CD4-positive, alpha-beta T cell treated with Interleukin-6 at 100 ng/mL for 8 hours (primary cell): ENCODE measurements at places on chromosomes 3 and 15.

DNA sequence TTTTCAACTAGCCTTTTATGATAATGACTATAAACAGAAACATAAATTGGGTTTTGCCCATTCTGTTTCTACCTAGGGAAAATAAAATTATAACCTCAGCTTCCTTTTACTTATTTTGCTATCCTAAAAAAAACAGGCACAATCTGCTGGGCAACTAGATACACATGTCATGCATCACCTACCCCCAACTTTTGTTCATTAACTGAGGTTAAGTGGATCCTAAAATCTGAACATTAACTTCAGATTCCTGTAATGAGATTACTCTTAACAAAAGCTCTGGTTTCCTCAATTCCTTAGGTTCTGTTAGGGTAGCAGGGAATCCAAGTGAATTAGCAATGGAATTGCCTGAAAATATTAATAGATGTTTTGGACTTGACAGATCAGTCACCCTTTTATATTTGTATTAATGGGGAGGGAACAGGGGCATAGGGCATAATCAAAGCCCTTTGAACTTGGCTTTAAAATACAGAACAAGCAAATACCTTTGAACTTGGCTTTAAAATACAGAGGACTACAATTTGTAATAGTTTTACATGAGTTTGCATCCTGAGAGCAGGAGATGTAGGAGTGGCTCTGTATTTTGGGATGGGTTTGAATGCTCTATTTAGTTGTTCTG lies 106.6 kb downstream of the FEZF2 start:
- no peak for DNase-seq

DNA sequence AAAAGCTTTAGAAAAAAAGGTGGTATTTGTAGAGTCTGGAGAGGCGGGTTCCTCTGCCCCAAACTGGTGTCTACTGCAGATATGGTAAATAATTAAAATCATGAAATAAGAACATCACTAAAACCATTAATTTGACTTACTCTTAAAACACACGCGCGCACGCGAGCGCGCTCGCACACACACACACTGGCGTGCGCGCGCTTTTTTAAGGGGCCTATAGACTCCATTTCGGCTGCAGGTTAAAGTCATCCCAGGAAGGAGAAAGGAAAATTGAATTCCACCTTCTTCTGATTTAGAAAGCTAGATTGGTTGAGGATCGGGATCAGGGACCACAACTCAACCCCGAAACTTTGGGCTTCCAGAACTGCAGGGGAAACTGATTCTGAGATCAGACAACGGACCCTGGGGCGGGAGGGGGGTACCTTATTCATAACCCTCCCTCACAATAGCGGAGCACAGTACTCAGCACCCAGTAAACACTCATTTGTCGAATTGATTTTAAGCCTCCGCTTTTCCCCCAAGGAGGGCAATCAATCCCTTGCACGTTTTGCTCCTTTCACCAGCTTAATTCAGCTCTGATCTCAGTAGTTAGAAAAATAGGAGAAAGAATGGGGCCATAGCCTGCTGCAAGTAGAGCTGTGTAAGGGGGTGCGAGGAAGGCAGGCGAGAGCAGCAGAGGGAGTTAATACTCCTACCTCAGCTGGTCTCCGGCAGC lies 509 bp upstream of the LRRC3B start:
- no peak for DNase-seq

DNA sequence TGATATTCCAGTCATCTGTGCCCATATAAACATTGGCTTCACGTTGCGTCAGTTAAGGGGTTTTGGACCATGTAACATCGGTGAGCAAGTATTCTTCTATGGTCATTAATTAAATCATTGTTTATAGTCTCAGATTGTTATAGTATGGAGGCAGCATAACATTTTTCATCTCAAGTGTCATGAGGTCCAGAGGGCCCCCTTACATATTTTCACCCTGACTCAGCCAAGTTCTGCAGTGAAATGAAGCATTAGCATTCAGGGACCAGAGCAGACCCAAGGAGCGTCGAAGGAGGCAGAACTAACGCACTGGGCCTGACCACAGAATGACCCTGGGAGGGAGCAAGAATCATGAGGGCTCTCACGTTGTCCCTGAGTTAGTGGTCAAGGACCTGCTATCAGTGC lies 171.5 kb downstream of the LRTM1 start:
- no peak for DNase-seq

DNA sequence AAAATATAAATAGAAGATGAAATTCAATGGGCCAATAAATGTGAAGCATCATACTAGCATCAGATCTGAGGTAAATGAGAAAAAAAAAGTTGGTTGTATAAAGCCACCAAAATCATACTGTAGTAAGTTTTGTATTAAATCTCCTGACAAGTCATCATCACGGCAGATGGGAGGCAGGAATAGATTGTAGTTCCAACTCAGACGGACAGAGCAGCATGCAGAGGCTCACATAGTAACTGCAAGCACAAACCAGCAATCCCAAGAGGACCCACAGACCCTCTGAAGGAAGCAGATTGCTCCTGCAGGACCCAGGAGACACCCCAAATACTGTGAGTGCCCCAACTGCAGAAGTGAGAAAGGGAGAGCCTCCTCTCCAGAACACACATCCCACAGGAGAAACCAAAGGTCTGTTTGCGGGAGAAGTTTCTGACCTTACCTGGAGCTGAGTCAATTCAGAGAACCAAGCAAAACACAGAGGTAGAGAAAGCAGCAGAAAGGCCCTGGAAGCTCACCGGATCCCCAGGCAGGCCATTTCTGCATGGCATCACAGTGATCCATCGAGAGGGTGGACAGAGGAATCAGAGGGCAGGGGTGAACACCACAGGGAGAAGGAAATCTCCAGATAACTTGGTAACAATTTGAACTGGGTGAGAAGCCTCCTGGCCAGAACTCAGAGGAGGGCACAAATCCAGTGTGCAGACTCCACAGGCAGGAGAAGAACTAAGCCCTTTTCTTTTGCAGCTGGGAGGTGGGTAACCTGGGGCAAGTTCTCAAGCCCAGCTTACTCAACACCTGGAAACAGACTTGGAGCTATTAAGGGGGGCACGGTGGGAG lies 141.6 kb upstream of the ARHGEF26 start:
- DNase-seq: no peak

DNA sequence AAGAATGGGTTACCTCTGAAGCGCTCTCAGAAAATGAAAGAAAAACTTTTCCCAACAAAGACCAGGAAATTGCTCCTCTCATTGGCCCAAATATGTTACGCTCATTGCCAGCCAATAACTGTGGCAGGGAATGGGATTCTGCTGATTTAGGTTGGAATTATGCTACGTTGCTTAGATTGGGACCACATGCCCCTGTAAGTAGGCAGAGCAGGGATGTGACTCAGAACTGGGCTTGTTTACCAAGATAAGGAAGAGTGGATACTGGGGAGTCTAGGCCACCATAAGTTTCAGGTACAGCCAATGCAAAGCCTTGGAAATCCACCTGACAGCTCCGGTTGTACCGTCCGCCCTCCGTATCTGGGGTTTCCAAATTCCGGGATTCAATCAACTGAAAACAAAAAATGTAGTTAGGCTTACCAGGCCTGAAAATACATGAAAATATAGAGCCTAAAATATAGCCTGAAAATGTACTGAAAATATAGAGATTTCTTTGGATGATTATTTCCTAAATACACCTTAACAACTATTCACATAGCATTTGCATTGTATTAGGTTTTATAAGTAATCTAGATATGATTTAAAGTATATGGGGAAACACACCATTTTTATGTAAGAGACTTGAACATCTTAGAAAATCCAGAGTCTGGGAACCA lies 1.5 kb upstream of the TCF12 start:
- no peak for DNase-seq

- no peak for DNase-seq
Observed at GRCh38 chr3:152174876-152175527, 93.7 kb upstream of the MBNL1 start.

DNA sequence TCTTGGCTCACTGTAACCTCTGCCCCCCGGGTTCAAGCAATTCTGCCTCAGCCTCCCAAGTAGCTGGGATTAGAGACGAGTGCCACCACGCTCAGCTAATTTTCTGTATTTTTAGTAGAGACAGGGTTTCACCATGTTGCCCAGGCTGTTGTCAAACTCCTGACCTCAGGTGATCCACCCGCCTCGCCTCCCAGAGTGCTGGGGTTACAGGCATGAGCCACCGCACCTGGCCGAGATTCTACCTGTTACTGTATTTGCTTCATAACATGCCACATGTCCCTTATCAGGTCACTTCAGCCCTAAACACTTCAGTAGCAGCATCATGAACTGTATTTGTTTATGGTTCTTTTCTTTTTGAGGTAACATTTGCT lies 7.5 kb upstream of the LCTL start:
- DNase-seq: no peak

GRCh38 chr15:54208786-54209185 lies 230.5 kb downstream of the UNC13C start:
- DNase-seq: no peak
